ENCODE measurements at places on chromosomes 12 and 14.
A peak's percentile ranks its signal among the peaks of the same experiment; 100 is the strongest.

DNA sequence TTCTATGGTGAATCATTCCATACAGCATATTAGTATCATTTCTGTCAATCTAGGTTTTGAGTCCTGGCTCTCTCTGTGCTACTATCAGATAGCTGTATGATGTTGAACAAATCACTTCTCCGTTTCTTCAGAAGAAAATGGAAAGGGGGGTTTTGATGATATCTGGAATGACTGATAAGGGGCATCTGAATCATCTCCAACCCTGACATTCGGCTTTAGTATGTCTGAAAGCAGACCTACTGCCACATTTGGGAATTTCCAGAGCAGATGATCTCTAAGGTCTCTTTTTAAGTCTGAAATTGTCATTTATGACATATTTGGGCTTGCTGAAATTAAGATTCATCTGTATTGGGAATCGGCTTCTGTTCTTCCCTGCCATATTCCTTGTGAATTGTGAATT lies 10.1 kb downstream of the MLF2 start:
- peak; percentile 84 for DNase-seq

DNA sequence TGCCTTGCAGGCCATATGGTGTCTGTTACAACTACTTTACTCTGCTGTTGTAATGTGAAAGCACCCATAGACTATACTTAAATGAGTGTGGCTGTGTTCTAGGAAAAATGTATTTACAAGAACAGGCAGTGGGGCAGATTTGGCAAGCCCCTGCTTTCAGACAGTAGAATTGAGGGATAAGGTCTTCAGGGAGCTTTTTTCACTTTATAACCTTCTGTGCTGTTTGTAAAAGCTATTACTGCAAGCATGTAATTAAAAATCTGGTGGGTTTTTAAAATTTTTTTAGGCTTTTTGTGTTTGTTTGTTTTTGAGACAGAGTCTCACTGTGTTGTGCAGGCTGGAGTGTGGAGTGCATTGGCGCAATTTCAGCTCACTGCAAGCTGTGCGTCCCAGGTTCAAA lies 73.9 kb downstream of the VEZT start:
- DNase-seq, result no peak

GRCh38 chr12:67517181-67517887 lies 131.2 kb upstream of the DYRK2 start:
- DNase-seq, result no peak

- DNase-seq, result no peak
These were observed 164.2 kb upstream of the CLEC14A start for GRCh38 chr14:38420048-38420447.

All from suppressor macrophage treated with lipopolysaccharide for 1 hour (primary cell).